SK-MEL-5 (cell line): ENCODE measurements at places on chromosomes 16 and 17. TPM values are rescaled to one million over a fixed set of nuclear protein-coding genes. Genes with fewer than 3 reads are reported as not detected.
A peak's percentile ranks its signal among the peaks of the same experiment; 100 is the strongest.

CENPV gene
- total RNA-seq, result 3.5 and 7.2 TPM in 2 replicates

DNA sequence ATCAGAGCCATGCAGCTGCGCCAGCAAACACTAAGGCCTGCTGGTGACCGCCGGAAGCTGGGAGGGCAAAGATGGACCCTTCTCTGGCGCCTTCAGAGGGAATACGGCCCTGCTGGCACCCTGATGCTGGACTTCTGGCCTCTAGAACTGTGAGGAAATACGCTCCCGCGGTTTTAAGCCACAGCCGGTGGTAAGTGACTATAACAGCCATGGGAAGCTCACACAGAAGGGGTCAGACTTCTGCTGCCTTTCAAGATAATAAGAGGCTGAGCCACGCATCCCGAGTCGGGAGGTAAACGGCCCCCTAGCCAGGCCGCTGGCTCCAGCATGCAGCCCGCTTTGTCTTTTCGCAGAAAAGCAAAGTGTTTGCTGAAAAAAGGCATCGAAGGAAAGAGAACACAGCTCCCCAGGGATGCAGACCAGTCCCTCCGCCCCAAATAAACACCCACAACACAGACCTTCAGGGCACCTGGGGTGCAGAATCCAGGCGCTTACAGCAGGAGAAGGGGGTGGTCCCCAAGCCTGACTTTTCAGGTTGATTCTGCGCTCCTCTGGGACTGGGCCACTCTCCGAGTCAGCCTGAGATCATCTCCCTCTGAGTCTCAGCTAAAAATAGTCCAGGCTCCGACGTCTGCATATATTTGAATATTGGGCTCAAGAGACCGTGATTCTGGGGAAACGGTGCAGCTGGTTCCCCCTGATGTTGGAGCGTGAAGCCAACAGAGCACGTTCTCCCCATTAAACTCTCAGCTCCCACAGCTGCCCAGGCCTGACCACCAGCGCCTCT, 89.7 kb downstream of the MGAT5B start:
- no peak for DNase-seq

MPP3 gene
- 4.0 and 6.3 TPM in 2 replicates for total RNA-seq

DNA sequence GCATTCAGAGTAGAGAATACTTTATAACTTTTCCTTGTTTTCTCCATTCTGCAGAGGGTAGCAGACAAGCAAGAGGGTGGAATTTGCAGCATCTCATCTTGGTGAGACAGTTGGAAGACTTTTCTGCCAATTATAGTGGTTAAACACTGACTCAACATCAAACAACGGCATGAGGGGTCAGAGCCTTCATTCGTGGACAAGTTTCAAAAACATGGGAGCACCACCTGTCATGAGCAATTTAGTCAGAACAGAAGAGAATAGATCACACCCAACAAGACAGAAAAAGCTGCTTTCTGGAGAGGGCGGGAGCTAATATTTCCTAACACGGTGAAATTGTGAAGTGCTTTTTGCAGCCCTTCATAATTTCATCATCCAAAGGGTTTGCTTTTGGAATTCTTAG, 17.9 kb upstream of the ZNF652 start:
- DNase-seq, result no peak

DNA sequence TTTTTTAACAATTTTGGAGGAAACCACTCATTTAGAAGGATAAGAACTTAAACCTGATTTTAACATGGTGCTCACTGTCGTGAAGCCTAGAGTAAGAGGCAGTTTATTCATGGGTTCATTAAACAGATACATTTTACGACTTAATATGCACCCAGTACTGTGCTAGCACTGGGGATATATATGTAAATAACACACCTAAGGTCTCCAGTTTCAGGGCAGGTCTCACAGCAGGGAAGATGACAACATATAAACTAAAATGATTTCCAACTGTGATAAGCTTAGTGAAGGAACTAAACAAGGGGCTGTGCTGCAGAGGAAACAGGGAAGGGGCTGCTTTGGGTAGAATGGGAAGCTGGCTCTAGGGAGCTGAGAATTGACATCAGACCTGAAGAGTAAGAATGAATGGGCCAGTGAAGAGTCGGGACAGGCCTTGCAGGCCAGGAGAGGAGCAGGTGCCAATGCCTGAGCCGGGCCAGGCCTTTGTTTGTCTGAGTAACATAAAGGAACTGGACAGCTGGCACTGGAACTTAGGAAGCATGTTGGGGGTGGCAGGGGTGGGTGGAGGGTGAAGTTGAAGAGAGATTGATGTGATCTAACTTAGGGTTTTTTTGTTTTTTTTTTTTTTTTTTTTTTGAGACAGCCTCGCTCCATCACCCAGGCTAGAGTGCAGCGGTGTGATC, 12.1 kb downstream of the NT5M start:
- DNase-seq, result no peak

PRR14 gene
- 3.0 and 5.0 TPM in 2 replicates for total RNA-seq

- DNase-seq, result no peak
Measured at GRCh38 chr16:54554581-54554980, 268.0 kb upstream of the IRX3 start.

DNA sequence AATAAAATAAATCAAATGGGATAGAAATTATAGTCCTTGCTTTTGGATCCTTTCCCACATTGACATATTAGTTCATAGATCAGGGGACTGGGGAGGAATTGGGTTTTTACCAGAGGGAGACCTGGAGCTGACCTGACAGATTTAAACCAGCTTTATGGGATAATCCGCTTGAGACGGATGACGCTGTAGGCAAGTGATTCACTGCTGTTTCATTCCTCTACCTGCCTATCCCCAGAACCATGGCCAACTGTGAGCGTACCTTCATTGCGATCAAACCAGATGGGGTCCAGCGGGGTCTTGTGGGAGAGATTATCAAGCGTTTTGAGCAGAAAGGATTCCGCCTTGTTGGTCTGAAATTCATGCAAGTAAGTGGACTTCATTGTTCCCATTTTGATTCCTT, 2.1 kb downstream of the NME1 start:
- no peak for DNase-seq

HSD11B2 gene
- total RNA-seq, result 0.32 TPM in 1 of 2 replicates, not detected in the other

RCVRN gene
- total RNA-seq, result not detected in 2 replicates

- peak; percentile 82 for DNase-seq
Measured at GRCh38 chr16:2296661-2297505, 29.0 kb upstream of the RNPS1 start.

EMP2 gene
- total RNA-seq, result 59.9 and 61.6 TPM in 2 replicates

DNA sequence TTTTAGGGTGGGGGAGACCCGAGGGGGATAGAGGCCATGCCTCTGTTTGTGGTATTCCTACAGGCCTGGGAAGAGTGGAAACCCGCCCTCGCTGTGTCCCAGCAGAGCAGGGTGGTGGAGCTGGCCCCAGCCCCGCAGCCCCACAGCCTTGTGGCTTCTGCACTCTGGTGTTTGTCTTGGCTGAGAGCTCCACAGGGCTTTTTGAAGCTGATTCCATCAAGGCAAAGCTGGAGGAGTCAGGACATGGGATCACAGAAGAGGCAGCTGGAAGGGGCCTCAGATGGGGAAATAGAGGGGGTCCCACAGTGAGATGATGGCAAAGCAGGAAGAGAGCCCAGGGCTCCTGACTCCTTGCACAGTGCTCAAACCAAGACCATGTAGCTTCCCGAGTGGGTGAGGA, 5.0 kb upstream of the WFIKKN2 start:
- no peak for DNase-seq

DNA sequence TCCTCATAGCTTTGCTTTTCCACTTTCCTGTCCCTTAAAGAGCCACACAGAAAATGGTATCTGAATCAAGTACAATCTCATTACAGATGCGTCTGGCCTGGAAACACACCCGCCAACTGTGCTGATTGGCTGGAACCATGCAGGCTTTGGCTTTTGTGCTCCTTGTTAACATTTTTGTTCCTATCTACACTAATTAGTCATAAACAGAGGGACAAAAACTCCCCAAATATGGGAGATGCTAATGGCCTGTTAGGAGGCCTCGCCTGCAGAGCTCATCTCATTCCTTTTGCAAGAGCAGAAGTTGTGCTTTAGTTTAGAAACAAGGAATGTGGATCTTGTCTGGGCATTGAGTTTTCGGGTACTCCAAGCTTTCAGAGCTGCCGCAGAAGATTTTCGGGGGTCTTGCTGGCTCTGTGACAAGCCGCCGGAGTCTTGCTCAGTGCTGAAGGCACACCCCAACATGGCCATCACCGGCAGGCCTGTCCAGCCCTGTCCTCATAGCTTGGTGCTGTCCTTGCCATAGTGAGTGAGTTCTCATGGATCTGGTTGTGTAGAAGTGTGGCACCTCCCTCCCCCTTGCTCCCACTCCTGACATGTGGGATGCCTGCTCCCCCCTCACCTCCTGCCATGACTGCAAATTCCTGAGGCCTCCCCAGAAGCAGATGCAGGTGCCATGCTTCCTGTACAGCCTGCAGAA, 69.8 kb downstream of the METRNL start:
- DNase-seq, result no peak

DNA sequence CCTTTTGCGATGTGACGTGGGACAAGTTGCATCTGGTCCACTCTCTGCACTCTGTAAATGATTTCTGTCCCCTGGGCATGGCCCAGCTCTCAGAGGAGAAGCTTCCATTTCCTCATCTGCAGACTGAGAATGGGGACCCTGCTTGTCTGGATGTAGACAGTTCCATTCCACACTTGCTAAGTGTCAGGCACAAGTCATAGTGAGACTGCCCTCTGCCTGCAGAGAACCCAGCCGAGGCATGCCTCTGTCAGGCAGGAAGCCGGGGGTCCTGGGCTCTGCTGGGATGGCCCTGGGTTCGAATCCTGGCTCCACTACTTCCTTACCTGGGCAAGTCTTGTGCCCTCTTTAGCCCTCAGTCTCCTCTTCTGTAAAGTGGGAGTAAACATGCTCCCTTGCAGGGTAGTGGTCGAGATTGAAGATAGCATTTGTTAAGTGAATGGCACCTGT, 4.1 kb downstream of the MAP2K3 start:
- DNase-seq, result no peak

DNA sequence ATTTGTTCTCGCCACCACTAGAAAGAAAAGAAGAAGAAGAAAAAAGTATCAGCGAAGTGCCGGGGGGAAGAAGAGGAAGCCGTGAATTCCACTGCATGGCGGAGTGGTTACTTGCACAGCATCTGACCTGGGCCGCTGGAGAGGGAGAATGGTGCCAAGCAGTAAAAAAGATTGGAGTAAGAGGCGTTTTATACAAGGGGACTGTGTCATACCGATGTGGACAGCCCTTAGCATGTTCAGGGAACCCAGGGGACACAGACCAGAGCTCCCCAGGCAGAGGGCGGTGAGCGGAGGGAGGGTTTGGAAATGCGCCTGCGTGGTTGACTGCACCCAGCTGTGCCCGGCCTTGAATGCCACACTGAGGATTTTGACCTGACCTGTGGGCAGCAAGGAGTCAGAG, 52.8 kb downstream of the PLXDC1 start:
- DNase-seq, result no peak

- no peak for DNase-seq
Measured at GRCh38 chr16:65120831-65121721, 787 bp downstream of the CDH11 start.

- no peak for DNase-seq
Measured at GRCh38 chr16:4309102-4309832, 6.6 kb upstream of the GLIS2 start.

GRCh38 chr16:90022209-90023077, 3.2 kb upstream of the DBNDD1 start:
- peak; percentile 84 for DNase-seq

PLCG2 gene
- 3.8 and 6.8 TPM in 2 replicates for total RNA-seq

DNA sequence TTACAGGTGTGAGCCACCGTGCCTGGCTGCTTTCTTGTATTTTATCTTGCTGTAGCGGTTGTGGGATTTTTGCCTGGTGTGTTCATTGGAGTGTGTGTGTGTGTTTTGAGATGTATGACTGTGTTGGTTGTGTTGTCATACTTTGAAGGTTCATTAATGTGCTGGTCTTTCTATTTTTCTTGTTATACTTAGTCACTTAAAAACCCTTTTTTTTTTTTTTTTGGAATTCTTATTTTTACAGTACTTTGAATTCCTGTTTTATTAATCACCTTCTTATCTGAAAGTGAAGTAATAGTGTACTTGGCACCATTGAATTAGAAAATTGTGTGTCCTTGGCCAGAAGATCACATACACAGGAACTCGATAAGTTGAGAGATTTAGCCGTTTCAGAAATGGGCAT, 30.2 kb downstream of the TENT4B start:
- no peak for DNase-seq

SPN gene
- total RNA-seq, result not detected in 2 replicates

DNA sequence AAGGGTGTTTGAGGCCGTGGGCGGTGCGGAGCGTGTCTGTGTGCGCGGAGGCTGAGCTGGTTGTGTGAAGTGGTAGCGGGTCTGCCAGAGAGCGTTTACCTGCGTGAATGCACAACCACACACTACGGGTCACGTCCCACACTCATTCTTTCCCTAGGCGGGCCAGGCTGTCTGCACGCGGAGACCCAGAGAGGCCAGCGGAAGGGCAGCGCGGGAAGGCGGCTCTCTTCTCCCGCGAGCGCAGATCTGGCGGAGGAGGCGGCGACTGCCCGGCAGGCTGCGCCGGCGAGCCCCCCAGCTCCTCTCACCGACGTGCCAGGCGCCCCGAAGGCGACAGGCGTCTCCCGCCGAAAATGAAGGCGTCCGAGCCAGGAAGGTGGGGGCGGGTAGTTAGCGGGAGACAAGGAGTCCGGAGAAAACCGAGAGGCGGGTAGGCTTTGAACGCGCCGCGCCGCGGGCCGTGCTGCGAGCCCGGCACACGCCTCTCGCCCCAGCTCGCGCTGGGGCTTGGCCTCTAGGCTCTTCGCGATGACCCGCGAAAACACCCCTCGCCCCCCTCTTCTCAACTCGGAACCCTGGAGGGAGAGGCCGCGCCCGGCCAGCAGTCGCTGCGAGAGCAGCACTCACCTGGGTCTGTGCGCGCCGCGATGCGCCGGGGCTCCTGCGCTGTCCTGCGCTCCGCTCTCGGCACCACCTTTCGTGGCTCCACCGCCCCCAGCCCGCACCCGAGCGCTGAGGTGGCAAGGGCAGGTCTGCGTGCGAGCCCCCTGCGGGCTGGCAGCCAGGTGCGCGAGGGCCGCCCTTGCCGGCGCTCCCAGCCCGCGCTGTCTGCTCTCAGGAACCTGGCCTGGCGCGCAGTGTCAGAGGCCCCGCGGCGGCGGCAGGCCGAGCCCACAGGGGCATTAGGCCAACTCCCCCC, 2.0 kb upstream of the FOXF1 start:
- no peak for DNase-seq

DNA sequence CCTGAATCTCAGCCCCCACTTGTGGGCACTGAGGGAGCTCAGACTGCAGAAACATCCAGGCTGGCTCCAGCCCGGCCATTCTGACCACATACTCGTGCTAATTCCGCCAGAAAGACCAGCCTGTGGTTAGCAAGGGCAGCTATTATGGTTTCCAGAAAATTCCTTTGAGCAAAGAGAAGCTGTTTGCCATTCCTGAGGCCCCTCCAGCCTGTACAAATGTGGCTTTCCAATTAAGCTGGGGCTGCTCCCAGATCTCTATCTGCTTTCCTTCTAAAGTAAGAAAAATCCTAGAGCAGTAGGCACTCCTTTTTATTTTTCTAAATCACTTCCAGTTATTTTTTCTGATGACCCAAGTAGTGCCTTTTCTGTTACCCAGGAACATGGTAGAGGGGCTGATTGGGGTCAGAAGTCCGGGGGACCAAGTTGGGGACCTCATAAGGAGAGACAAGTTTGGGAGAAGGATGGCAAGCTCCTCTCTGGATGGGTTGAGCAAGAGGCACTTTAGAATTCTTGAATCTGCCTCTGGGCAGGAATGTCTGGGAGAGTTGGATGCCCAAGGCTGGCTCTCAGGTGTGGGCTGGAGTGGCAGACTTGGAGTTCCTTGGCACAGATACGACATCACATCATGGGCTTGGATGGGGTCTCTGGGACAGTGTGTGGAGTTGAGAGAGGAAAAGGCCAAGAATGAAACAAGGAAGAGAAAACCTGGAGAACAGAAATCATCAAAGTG, 83.3 kb upstream of the TNRC6C start:
- DNase-seq, result no peak

- DNase-seq, result no peak
Measured at GRCh38 chr16:1871974-1872635, at the start of gene MEIOB. Gene MEIOB (minus strand): TSS chr16:1872164. CDS start chr16:1868175, 3,989 bp downstream.

GRCh38 chr16:26169473-26169872, 477.7 kb downstream of the HS3ST4 start:
- DNase-seq, result no peak
